Activated T-cell treated with anti-CD3 and anti-CD28 coated beads, Interleukin-2, amount 50 U/mL, for 24 hours (primary cell): ENCODE measurements at places on chromosomes 1 and 21.

DNA sequence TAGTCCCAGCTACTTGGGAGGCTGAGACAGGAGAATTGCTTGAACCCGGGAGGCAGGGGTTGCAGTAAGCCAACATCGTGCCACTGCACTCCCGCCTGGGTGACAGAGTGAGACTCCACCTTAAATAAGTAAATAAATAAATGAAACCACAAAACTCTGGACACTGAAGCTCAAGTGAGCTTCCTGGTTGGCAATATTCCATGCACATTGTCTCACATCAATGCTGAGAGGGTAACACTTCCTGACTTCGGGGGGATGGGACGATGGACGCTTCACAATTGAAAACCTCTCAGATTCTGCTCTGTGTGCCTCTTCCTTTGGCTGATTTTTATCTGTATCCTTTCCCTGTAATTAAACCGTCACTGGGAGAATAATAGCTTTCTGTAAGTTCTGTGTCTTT lies 70.0 kb upstream of the ZNF644 start:
- peaks cover 17% of the 10 kb centered on the region for H3K27me3 ChIP-seq
- DNase-seq = no peak
- no peaks in the 10 kb centered on the region for H3K36me3 ChIP-seq
- no peaks in the 10 kb centered on the region for H3K4me1 ChIP-seq
- no peak overlapping the region for H3K27ac ChIP-seq

DNA sequence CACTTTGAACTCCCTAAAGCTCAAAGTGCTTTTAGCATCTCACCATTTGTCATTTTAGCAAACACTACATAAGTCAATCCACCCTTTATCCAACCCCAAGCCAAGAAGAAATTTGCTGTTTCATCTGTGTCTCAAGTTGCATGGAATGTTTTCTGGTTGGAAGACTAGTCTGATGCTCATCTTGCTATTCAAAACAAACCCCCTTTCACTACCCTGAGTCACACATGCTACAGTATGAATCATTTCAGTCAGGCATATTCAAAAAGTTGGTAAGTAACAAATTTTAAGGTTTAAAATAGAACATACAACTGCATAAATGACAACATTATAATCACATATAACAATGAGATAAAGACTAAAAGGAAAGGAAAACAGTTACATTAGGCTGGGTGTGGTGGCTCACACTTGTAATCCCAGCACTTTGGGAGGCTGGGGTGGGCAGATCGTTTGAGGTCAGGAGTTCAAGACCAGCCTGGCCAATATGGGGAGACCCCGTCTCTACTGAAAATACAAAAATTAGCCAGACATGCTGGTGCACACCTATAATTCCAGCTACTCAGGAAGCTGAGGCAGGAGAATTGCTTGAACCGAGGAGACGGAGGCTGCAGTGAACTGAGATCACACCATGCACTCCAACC lies 38.7 kb downstream of the DSTYK start:
- peak overlapping the region; percentile 85 for H3K27ac ChIP-seq
- H3K4me1 ChIP-seq = peaks cover 36% of the 10 kb centered on the region
- DNase-seq = no peak
- no peak overlapping the region for H3K4me3 ChIP-seq
- no peaks in the 10 kb centered on the region for H3K27me3 ChIP-seq
- H3K36me3 ChIP-seq = peaks cover 74% of the 10 kb centered on the region

GRCh38 chr1:185495007-185495406 lies 178.0 kb upstream of the IVNS1ABP start:
- H3K36me3 ChIP-seq = no peaks in the 10 kb centered on the region
- no peak overlapping the region for H3K4me3 ChIP-seq
- no peak for DNase-seq
- H3K27ac ChIP-seq = no peak overlapping the region
- H3K27me3 ChIP-seq = no peaks in the 10 kb centered on the region

DNA sequence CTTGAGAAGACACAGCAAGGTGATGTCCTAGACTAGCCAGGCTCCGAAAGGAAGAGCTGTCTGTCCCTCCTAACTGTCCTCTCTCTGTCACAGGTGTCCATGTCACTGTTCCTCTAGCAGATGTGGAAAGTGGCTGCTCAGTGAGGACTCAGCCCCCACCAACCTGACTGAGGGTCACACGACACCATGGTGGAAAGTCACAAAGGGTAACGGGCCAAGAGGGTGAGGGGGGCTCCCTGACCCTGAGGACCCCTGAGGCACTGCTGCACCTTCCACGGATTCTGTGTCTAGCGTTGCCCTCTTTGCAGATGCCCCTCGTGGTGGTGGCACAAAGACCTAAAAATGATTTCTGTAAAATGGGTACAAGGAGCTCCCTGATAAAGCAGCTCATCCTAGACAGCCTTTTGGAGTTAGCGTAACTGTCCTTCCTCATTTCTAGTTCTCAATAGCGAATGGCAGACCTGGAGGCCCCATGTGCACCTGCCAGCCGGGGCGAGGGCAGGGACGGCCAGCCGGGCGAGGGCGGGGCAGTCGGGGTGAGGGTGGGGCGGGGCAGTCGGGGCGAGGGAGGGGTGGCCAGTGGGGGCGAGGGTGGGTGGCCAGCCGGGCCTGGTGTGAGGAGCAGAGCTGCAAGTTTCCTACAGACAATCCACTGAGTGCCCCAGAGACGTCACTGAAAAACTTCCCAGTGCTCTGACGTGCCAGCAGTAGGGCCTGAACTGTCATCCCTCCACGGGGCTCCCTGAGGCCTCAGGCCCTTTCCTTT lies 23.4 kb downstream of the POFUT2 start:
- DNase-seq = peak; percentile 20
- peaks cover 54% of the 10 kb centered on the region for H3K36me3 ChIP-seq

- no peaks in the 10 kb centered on the region for H3K36me3 ChIP-seq
- no peak overlapping the region for H3K4me3 ChIP-seq
- no peak for DNase-seq
- peaks cover 26% of the 10 kb centered on the region for H3K4me1 ChIP-seq
Observed at GRCh38 chr1:26409191-26409807, 1.3 kb upstream of the LIN28A start.
